MCF 10A (cell line): ENCODE measurements at places on chromosomes 6 and 20.

DNA sequence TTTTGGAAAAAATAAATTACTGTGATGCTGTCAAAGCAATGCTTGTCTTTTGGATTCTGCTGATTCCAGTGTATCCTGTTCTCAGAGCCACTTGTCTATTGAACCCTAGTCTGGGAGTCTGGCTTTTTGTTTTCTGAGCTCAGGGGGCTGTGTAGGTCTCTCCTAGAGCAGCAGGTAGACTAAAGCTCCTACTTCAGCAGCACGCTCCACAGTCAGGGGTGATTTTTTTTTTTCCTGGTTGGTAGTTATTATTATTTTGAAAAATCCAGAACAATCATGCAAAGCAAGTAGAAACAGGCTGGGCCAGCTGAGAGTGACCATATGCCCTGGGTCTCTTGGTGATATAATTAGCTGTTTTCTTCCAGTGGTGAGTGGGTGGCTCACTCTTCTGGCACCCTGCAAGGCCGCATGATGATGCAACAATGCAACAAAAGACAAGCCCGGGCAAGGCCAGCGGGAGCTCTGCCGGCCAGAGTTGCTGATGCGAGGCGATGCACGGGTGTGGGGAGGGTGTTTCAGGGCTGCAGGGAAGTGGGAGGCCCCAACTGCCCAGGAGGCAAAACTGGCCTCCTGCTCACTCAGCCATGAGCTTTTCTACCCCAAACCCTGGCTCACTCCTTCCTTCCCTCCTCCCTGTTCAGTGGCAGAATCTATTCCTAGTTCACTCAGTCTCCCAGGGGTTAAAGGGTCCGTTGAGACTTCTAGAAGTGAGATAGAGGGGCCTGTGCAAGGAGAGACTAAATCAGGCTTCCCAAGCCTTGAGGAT is 11.5 kb upstream of the CDKN1A start:
- DNase-seq, result peak; percentile 98

DNA sequence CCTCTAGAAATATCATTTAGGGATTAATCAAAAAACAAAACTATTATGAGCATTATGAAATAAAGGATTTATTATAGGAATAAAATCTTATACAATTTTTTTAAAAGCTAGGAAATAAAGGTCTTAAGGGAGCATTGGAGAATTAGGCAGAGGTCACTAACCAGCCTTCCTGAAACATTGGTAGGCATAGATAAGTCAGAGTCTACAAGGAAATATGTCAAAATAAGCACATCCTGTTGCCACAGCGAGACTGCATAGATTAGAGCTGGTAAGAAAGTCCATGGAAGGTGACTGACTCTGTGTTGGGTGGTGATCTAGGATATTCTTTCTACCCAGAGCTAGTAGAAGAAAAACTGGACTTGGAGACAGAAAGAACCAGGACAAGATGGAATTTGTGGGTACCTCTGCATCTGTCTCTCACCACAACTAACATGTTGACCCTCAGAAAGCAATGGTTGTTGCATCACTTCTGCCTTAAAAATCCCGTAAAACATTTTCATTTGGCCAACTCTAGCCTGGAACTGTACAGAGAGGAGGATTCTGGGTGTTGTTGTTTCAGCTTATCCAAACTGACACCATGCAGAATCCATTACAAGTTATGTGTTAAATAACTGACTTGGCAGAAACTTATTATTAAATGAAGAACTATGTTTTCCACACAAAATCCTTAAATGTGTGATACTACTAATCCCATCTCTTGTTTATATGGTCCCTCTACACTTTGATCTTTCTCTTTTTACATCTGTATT is 77.1 kb downstream of the FBXO5 start:
- no peak for DNase-seq

- DNase-seq, result no peak
Measured at GRCh38 chr20:63691711-63692435, 4.6 kb upstream of the TNFRSF6B start.

GRCh38 chr6:136007345-136007744 is 155.8 kb downstream of the PDE7B start:
- no peak for DNase-seq

DNA sequence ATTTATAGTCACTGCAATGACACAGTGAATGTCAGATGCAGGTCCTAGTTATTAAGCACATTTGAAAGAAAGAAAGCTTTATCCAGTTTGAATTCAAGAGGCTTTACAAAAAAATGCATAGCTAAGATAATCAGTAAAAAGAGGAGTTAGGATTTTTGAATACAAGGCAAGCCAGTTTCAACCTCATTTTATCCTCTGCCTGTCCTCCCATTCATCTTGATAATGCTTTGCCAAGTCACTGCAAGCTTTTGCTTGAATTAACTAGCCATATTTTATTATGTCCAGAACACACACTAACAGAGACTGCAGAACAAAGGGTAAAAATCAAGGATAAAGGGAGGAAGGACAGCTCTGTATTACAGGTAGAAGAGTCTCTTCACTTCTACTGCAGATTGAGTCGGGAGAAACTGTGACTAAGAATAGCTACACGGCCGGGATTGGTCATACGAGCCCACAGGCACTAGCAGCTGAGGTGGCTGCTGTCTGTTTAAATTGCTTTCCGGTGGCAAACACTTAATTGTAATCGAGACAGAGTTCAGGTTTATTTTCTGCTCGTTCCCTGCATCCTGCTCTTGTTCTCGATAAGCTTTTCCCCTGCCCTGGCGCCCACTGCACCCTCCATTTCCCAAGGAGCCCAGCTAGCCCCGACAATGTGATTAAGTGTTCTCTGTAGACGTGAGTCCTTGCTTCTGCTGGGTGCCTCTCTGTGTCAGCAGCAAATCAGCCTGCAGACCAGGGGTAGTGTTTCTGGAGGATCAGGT is 30.5 kb upstream of the AKAP12 start:
- DNase-seq, result peak; percentile 39

DNA sequence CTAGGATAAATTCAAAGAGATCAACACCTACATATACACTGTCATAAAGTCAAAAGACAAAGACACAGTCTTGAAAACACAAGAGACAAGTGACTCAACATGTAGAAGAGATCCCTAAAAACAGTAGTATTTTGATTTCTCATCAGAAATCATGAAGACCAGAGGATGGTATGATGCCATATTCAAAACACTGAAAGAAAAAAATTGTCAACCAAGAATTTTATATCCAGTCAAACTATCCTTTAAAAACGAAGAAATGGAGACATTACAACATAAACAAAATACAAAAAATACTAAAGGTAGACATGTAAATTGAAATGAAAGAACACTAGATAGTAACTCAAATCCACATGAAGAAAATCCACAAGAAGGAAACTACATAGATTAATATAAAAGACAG is 27.3 kb upstream of the HBS1L start:
- no peak for DNase-seq

GRCh38 chr20:14555676-14556075 is 218.3 kb upstream of the FLRT3 start:
- DNase-seq, result no peak

- DNase-seq, result no peak
Measured at GRCh38 chr6:33828764-33829731, 25.2 kb upstream of the MLN start.

GRCh38 chr6:67887747-67888545 is 747.1 kb upstream of the ADGRB3 start:
- no peak for DNase-seq

DNA sequence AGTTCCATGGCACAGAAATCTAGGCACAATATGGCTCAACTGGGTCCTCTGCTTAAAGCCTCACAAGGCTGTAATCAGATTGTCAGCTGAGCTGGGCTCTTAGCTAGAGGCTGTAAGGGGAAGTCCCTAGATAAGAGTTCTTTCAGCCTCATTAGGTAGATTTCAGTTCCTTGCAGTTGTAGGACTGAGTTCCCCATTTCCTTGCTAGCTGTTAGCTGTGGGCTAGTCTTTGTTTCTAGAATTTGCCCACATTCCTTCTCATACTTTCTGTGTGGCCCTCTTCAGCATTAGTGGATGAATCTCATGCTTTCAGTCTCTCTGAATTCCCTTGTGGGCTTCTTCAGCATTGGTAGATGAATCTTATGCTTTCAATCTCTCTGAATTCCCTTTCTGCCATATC is 71.0 kb upstream of the MRAP2 start:
- no peak for DNase-seq

DNA sequence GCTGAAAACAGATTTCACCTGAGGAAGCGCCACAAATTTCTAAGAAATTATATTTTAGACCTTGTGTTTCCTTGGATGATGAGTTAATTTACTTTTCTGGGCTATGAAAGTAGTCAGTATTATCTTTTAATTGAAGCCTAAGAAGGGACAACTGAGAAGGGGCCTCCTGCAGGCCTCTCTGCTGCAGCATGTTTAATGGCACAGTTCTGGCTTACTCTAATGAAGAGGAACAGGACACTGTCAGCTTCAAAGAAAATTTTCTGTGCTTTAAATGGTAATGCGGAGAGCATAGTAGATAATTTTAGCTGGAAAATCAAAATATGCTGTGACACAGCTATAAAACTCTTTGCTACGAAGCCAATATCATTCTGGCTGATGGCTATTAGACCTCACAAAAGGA is 167.4 kb downstream of the HDGFL1 start:
- DNase-seq, result no peak

DNA sequence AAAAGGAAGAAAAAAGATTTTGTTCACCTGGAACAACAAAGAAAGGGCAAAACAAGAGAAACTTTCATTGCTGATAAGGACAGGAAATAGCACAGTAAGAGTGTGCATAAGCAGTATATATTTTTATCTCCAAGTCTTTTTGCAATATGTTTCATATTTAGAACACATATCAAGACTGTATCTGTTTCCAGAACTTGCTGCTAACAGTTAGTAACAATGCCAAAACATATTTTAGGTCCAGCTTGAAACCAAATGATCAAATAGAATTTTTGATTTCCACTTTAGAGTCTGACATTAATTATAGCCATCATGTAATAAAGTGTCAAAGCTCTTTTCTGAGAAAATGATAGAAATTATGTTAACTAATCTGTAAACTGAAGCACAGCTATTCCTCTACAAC is 143.5 kb upstream of the SUPT3H start:
- no peak for DNase-seq

DNA sequence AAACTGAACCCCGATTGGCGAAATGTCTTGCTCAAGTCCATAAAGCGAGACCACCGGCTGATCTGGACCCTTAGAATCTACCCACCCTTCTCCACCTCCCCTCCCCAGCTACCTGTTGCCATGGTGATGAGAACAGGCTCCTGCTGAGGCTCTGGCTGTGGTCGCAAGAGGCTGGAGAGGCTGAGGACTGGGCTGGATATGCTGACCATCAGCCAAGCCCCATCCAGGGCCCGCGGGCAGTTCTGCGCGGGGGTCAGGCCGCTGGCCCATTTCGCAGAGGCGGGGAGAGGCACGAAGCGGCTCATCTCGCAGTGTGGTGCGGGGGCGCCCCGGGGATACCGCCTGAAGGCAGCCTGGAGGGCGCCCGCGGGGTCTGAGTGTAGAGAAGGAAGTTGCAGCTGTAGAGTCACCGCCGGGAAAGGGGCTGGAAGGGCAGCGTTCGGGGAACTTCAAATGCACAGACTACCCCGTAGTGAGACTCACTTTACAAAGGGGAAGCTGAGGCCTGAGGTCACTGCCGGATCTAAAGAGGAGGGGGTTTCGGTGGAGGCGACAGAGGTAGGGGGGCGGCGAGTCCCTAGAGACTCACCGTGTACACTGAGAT is 671 bp downstream of the TAPBP start:
- peak; percentile 30 for DNase-seq

GRCh38 chr6:19662911-19663310 is 174.3 kb upstream of the ID4 start:
- no peak for DNase-seq

DNA sequence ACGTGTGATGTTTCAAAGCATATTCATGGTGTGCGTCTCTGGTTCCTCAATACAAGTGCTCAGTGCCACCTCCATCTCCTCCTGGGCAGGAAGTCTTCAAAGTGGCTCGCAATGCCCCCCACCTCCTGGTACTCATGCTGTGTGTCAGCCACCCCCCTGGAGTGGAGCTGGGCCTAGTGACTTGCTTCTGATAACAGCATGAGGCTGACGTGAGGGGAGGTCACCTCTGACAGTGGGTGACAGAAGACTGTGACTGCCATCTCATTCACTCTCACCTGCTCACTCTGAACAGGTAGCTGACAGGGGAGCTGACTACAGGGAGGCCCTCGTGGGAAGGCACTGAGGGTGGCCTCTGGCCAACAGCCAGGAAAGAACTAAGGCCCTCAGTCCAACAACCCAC is 92.4 kb upstream of the NFATC2 start:
- DNase-seq, result no peak

DNA sequence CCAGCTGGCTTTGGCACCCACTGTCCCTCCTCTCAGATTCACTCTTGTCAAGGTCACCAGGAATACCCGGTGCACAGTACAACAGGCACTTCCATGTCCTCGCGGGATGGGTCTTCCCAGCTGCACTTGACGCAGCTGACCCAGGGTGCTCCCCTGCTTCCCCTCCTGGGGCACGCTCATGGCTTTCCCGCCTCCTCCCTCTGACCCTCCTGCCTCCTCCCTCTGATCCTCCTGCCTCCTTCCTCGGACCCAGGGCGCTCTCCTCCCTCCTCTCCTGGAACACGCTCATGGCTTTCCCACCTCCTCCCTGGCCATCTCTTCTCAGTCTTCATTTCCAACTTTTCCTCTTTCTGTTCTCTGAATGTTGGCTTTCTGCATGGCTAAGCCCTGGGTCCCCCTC is 42.1 kb downstream of the FAM209B start:
- DNase-seq, result no peak

- no peak for DNase-seq
Measured at GRCh38 chr20:14093652-14094051, 98.3 kb downstream of the MACROD2 start.

DNA sequence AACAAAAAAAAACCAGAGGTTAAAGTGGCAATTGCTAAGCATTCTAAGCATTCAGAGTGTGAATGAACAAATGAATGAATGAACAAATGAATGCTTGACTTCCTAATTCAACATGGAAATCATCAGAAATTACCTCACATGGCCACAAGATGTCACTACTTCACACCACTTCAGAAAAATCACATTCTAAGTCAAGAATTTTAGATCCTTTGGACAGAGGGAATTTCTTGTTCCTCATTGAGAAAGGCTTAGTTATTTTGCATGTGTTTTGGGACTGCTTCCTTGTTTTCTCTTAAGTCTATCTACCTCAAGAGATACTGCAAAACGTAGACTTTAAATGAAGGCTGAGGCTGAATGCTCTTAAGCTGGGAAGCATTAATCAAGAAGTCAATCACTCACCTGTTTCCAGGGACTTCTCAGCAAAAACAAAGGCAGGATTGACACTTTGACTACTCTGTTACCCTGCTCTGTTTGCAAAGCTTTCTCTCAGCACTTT is 120.2 kb downstream of the MBOAT1 start:
- peak; percentile 45 for DNase-seq

GRCh38 chr6:55772730-55773129 is 102.7 kb downstream of the BMP5 start:
- DNase-seq, result no peak
